ENCODE measurements at places on chromosomes 1 and 21.
A peak's percentile ranks its signal among the peaks of the same experiment; 100 is the strongest.

GRCh38 chr1:234550341-234551031 lies 59.5 kb downstream of the IRF2BP2 start:
- H3K27me3 ChIP-seq: no peaks in the 10 kb centered on the region
- no peaks in the 10 kb centered on the region for H3K4me1 ChIP-seq
- H3K4me3 ChIP-seq: no peak overlapping the region
- H3K36me3 ChIP-seq: no peaks in the 10 kb centered on the region

DNA sequence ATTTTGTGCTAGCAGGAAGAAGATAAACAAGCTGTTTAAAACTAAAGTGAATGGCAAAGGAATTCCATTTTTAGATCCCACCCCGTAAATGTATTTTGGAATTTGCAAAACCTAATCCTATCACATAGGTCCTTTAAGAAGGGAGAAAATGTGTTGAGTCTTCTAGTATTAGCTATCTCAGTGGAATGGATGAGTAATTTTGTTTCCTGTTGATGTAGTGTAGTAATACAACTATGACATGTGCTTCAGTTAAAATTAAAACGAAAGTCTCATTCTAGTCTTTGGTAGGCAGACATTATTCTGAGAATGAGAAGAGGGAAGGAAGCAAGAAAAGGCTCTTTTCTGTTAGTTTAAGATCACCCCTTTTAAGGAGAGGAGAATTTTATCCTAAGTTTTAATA lies 265.9 kb upstream of the C1orf105 start:
- H3K27ac ChIP-seq: no peak overlapping the region
- H3K4me1 ChIP-seq: no peaks in the 10 kb centered on the region
- H3K4me3 ChIP-seq: no peak overlapping the region
- H3K27me3 ChIP-seq: no peaks in the 10 kb centered on the region

GRCh38 chr1:110591956-110592355 lies 14.2 kb downstream of the KCNA2 start:
- H3K4me3 ChIP-seq: no peak overlapping the region
- DNase-seq: no peak
- H3K27me3 ChIP-seq: no peaks in the 10 kb centered on the region

DNA sequence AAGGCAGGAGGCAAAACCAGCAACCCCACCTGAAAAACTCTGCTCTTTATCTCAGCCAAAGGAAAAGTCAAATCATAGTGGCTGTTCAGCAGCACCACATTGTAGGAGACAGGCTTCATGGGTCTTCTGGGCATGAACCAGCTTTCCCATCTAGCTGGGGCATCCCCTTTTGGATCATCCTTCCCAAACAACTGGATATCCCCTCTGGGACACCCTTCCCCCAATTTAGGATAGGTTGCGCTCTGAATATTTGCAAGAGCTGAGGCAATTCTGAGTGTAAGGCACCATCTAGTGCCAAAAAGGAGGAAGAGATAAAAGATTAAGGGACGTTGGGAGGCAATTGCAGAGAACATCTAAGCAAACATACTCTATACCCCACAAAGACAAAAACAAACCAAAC lies 295.8 kb downstream of the MATN1 start:
- peaks cover 23% of the 10 kb centered on the region for H3K27me3 ChIP-seq
- H3K36me3 ChIP-seq: no peaks in the 10 kb centered on the region
- H3K27ac ChIP-seq: no peak overlapping the region
- H3K4me1 ChIP-seq: no peaks in the 10 kb centered on the region
- DNase-seq: peak; percentile 2

GRCh38 chr1:18608534-18608933 lies 22.1 kb upstream of the PAX7 start:
- no peaks in the 10 kb centered on the region for H3K36me3 ChIP-seq
- DNase-seq: no peak
- H3K27me3 ChIP-seq: peaks cover 16% of the 10 kb centered on the region
- no peak overlapping the region for H3K27ac ChIP-seq
- H3K4me1 ChIP-seq: no peaks in the 10 kb centered on the region
- H3K4me3 ChIP-seq: no peak overlapping the region
